ENCODE measurements at places on chromosomes 3 and 15.

DNA sequence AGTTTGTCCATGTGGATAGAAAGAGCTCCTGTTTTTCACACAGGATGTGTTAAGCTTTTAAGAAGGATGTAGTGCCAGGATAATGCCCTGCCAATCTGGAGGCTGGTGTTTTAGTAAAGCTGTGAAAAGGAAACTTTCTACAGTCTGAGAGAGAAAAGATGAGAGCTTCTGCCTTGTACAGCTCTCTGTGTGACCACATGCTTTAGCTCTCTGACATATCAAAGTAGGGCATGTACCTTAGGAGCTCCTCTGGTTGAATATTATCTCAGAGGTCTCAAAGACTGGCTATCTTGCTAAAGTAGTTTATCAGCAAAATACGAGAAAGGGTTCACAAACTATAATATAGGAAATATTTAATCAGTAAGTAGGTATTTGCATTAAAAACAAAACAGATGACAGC, 30.4 kb downstream of the CDIN1 start:
- no peak for DNase-seq

DNA sequence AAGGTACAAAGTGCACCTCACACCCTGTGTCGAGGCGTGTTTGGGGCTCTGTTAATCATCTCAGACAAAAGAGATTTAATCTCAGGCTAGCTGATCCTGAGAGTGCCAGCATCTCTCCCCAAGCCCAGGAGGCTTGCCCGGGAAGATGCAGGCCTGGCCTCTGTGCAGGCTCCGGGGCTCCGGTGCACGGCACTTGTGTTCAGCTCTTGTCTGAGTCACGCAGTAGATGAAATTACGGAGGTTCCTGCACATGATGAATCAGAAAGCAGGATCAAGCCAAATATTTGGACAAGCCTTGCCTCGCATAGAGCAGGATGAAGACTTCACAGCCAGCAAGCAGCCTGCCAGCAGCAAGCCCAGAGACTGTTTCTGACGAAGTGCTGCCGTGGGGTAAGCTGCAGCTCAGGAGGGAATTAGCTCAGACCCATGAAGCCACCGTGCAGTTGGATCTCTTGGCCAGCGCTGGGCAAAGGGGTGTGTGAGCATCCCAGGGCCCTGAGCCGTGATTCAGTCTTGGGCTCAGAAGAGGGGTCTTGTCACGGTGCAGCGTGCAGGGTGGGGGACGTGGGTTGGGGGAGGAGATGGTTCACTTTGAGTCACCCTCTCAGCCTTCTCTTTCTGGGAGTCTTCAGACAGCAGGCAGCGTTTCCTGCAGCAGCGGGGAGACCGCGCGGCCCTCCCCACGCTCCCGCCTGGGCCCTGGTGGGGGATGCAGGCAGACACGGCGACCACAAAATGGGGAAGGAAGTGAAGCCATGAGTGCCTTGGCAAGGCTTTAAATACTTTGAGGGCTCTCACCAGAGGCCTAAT, 89.2 kb upstream of the MEF2A start:
- DNase-seq = no peak

- no peak for DNase-seq
Observed at GRCh38 chr3:95197661-95198060, 1134.8 kb downstream of the NSUN3 start.

DNA sequence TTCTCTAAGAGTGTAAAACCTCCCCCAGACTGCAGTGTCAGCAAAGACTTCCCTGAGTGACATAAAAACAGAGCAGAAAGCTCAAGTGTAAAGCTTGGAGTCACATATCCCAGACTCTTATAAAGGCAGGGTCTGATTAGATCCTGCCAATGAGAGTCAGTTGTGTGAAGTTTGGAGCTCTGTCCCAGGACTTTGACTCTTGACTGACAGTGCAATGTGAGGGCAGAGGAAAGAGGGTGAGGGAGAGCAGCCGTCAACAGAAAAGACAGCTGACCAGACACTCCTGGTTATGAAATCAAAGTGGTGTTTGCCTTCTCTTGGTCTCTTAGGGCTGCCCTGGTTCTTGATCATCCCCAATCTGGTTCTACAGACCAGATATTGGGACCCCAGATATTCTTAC, 393.2 kb downstream of the ERC2 start:
- no peak for DNase-seq

DNA sequence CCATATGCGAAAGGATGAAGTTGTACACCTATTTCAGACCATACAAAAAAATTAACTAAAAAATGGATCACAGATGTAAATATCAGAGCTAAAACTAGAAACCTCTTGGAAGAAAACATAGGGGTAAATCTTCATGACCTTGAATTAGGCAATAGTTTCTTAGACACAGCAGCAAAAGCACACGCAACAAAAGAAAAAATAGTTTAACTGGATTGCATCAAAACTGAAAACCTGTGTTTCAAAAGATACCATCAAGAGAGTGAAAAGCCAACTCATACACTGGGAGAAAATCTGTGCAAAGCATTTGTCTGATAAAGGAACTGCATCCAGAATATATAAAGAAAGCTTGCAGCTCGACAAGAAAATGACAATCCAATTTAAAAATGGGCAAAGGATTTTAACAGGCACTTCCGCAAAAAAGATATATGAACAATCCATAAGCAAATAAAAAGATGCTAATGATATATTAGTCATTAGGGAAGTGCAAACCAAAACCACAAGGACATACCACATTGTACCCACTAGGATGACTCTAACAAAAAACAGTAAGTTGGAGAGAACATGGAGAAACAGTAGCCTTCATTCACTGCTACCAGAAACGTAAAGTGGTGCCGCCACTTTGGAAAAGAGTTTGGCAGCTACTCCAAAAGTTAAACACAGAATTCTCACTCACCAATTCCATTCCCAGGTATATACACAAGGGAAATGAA, 263.1 kb downstream of the ADAMTS17 start:
- DNase-seq = no peak

GRCh38 chr3:121660356-121661171, at the start of gene HCLS1:
TSS of gene HCLS1 (minus strand) at chr3:121660903. CDS start at chr3:121658347, 2,556 bp downstream.
- peak; percentile 28 for DNase-seq

DNA sequence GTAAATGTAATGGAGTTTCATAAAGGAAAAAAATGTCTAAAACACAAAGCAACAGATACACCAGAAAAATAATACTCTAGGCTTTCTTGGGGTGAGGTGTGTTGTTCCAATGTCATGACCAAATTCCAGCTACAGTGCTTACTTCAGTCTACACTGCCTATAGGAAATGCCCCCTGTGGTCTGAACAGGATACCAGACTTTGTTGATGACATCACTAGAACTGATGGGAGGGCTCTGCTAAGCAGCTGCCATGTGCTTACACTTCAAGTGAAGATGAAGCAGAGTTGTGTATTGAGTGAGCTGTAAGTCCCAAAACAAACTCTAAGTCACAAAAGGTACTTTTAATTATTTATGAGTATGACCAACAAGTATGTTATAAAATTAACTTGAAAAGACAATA, 456.1 kb upstream of the IL12A start:
- DNase-seq = no peak

GRCh38 chr3:125381743-125382142, 6.6 kb upstream of the ZNF148 start:
- DNase-seq = no peak

DNA sequence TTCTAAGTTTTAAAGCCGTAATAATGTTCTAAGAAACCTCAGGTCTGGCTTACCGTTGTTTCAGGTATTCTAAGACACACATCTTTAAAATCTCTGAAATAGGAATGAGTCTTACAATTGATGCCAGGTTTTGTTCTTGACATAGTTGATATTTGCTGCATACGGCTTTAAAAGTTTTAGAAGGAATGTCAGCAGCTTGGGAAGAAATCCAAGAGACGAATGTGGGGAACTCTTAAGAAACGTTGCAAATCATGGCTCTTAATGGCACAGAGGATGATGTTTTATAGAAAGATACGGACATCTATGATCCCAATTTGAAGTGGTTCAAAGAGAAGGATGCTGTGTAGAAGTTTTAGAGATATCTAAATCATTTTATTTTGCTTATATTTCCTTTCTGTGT, 11.5 kb downstream of the NUDT16 start:
- no peak for DNase-seq

DNA sequence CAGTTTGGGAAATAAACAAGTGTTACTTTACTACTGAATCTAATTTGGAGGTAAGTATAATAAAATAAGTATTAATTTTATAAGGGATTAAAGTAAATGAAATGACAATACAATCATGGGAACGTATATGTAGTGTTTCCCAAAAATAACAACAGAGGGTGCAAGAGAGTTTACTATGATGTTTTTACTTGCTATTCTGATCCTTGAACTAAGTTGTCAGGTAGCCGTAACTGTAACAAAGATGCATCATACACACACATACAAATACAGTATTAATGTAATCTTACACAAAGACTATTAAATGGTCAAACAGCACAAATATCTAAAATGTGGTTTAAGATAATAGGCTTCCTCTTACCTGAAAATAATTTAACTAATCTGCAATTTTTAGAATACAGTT, 311.4 kb downstream of the TBC1D5 start:
- DNase-seq = no peak

DNA sequence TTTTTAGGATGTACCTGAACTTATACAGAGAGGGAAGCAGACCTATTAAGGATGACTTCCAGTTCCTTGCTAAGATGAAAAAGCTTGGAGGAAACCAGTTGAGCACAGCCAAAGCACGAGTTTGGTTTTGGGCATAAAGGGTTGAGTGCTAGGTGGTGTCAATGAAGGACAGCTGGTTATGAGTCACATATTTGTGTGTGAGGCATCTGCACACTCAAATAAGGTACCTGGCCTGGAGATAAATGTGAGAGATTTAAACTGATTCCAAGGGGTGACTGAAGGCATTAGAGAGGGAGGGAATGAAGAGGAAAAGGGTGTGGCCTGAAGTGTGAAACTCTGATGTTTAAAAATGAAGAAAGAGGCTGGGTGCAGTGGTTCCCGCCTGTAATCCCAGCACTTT, 486.7 kb downstream of the DIPK2A start:
- no peak for DNase-seq

GRCh38 chr15:33068007-33068481, 126.5 kb downstream of the FMN1 start:
- no peak for DNase-seq

Measured in stimulated activated CD8-positive, alpha-beta memory T cell treated with anti-CD3 and anti-CD28 coated beads, Interleukin-4, amount 100 ng/mL, for 1 hour (primary cell).